Right hindlimb (tissue), 1 donor: ENCODE measurements at places on chromosomes 6 and 20.

DNA sequence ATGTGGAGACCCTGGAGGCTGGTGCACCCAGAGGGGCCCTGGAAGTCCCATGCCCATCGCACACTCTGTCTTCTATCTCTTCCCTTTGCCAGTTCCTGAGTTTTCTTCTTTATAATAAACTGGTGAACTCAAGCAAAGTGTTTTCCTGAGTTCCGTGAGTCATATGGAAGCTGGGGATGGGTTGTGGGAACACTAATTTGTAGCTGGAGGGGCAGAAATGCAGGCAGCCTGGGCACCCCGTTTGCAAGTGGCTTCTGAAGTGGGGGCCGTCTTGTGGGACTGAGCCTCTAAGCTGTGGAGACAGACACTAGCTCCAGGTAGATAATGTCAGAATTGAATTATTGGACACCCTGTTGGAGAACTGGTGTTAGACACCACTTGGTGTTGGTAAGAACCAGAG is 3.2 kb upstream of the PPP1R3G start:
- DNase-seq, result no peak

GRCh38 chr20:36969478-36970186 is 18.1 kb upstream of the SAMHD1 start:
- DNase-seq, result no peak

- DNase-seq, result no peak
Observed at GRCh38 chr6:147983581-147984366, 358.9 kb upstream of the SASH1 start.

GRCh38 chr6:90175627-90176538 is 120.8 kb downstream of the BACH2 start:
- no peak for DNase-seq

- DNase-seq, result no peak
Observed at GRCh38 chr6:75350808-75351207, 66.2 kb upstream of the TMEM30A start.

DNA sequence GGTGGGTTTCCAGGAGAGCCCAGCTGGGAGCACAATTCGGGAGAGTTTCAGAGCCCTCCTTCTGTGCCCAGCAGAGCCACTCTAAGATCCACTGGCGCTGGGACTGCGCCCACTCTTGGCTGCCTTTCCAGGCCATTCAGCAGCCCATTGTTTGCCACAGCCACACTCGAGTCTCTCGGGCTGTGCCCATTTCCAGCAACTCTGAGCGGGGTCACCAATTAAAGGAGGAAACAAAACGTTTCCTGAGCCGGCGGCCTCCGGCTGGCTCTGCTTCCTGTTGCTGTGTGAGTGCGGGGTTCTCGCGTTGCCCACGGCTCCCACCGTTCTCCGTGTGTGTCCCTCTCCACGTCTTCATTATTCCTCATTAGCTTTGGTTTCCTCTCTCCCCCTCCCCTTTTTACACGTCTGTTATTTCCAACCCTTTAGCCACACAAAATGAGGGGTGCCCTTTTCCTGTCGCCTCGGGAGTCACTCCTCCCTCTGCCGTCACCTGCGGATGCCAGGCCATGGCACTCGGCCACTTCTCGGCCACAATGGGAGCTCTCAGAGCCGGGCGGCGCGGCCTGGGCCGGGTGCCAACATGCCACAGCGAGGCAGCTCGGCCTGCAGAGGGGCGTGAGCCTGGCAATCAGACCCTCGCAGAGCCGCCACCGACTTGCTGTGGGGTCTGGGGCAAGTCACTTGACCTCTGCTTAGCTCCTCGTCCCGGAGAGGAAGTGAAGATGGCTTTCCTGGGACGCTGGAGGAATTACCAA is 94.3 kb upstream of the NKX2-2 start:
- DNase-seq, result peak; percentile 26

DNA sequence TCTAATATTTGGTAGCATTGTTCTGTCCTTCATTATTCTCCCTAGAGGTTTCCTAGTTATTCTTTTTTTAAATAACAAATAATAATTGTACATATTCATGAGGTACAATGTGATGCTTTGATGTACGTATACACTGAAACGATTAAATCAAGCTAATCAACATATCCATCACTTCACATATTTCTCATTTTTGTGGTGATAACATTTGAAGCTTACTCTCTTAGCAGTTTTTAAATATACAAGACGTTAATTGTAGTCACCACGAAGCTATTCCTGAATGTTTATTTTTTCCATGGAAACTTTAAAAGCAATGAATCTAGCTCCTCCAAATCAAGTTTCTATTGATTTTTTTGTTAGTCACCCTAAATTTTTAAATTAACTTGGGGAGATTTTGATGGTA is 116.5 kb upstream of the PRND start:
- DNase-seq, result no peak

GRCh38 chr6:88268508-88268907 is 102.4 kb upstream of the CNR1 start:
- no peak for DNase-seq
